Astrocyte of the spinal cord (primary cell): ENCODE measurements at places on chromosomes 2 and 18.
A peak's percentile ranks its signal among the peaks of the same experiment; 100 is the strongest.

GRCh38 chr18:68461481-68462018 is 253.4 kb downstream of the TMX3 start:
- no peak for DNase-seq

DNA sequence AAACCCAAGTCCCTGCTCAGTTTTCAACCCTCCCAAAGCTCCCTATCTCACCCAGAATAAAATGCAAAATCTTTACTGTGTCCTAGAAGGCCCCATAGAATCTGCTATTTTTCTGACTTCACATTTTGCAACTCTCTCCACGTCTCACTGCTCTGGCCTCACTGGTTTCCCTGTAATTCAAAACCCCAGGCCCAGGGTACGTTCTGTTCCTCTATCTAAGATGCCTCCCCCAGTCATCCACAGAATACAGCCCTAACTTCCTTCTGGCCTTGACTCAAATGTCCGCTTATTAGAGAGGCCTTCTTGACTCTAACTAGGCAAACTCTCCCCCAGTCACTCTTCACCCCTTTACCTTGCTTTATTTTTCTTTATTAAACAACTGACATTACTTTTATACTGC is 42.0 kb downstream of the FAM161A start:
- DNase-seq, result no peak

DNA sequence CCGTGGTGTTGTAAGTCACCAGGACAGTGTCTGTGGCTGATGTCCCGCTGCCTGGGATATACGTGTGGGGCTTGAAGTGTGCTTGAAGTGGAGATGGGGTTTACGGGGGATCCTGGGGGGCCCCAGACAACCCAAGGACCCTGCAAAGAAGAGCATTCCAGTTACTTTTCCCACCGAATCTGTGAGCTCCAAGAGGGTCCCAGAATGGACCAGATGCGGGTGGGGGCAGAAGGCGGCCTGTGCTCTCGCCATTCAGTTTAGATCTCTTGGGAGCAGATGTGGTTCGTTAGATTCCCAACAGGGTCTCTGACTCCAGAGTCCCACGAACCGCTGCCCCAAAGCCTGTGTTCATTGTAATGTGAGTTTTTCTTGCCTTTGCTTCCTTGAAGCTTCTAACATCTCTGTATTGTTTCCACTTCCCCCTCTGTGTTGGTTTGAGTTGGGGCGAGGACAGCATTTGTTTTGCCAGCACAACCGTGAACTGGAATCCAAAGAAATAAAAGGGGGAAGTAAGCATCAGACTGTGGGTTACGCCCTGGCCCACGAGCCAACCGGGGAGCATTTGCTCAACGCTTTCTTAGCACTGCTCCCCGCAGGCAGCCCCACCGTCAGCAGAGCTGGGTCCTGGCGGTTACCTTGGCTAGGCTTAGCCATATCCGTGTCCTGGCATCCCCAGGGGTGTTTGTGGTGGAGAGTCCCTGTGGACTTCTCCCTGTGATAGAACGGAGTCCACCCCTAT is 92.1 kb downstream of the SH3BP4 start:
- DNase-seq, result no peak

DNA sequence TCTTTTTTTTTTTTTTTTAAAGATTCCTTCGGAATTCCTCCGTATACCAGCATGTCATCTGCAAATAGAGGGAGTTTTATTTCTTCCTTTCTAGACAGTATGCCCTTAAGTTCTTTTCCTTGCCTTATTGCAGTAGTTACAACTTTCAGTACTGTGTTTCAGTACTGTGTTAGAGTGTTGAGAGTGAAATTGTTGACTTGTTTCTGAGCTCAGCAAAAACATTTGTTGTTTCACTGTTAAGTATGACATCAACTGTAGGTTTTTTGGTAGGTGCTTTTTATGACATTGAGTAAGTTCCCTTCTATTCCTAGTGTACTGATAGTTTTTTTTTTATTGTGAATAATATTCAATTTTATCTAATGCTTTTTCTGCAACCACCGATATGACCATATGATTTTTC is 43.9 kb downstream of the ACVR2A start:
- DNase-seq, result no peak

- DNase-seq, result no peak
These were observed 3.5 kb downstream of the PER2 start for GRCh38 chr2:238284802-238285515.

DNA sequence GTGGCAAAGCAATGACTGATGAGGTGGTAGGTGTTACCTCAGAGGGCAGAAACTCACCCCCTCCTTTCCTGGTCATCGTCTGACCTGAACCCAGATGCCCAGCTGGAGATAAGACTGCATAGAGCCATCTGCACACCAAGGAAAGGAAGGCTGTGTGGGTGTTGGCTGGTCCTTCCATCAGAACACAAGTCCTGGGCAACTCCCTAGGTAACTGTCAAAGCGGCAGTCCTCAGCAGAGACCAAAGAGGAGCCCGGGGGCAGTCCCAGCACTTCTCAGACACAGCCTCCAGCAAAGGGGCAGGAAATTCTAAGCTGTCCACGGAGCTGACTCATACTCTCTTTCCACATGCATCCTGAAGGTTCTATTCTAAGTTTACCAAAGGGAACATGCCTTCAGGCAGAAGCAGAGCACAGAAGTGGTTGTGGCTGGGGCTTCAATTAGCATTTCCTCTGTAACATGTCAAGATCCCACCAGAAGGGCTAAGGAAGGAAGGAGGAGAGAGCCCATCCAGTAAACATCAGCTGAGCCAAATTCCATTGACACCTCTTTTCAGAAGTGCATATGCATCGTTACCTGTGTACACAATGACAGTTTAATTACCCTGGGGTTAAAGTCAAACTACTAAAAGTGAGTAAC is 54.7 kb downstream of the SPRED2 start:
- peak; percentile 75 for DNase-seq

GRCh38 chr2:26870585-26871095 is 22.7 kb downstream of the DPYSL5 start:
- no peak for DNase-seq

- no peak for DNase-seq
These were observed 1105.8 kb upstream of the NXPH2 start for GRCh38 chr2:139885921-139886498.

DNA sequence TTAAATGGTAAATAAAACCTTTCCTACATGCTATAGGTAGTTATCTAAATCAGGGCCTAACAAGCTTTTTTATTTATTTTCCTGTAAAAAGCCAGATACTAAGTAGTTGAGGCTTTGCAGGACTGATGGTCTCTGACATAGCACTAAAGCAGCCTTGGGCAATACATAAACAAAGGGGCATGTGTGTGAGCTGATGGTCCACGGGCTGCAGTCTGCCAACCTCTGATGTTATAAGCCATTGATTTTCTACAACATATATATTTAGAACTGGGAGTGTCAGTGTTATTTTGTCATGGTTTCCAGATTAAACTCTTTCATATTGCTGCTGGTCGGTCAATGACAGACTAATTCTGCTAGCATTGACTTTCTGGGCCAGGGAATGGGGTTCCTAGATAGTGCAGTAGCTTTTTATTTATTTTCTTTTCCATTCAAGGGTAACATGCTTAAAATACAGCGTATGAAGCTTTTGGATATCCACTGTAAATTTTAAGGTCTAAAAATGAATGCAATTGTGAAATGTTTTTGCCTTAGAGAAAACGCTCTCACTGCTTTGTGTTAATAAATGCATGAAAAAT is 134.0 kb downstream of the NEDD4L start:
- no peak for DNase-seq

GRCh38 chr2:126826491-126826890 is 72.2 kb upstream of the TEX51 start:
- DNase-seq, result no peak

GRCh38 chr18:2402084-2402483 is 169.2 kb downstream of the METTL4 start:
- DNase-seq, result peak; percentile 51

GRCh38 chr2:207115715-207116364 is 49.9 kb downstream of the KLF7 start:
- peak; percentile 31 for DNase-seq

DNA sequence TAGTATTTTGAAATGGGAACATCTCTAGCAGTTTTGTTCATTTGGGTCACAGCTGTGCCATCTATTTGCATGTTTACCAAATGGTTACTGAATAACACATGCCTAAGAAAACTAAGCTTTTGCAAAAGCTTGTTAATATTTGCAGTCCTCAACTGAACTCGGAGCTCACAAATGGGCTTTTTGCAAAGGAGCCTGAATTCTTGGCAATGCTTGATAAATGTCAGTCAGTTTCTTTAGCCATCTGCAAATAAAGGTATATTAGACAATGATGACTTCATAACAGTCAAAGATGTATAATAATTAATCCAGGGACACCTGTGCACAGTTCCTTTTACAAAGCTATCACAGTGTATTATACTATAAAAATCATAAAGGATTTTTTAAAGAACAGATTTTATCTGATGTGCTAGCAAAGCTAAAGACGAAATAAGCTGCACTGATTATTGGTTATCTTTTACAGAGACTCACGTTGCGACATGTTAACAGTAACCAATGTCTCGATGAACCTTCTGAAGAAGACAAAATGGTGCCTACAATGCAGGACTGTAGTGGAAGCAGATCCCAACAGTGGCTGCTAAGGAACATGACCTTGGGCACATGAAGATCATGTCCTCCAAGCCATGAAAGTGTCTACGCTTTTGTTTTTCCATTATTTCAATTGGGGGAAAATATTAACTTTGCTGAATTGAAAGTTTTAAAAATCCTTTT is 248.4 kb upstream of the KCNJ3 start:
- DNase-seq, result no peak

- peak; percentile 1 for DNase-seq
These were observed 185.5 kb downstream of the CCDC85A start for GRCh38 chr2:56369316-56369715.

GRCh38 chr2:130806370-130806769 is 30.3 kb upstream of the ARHGEF4 start:
- DNase-seq, result no peak

DNA sequence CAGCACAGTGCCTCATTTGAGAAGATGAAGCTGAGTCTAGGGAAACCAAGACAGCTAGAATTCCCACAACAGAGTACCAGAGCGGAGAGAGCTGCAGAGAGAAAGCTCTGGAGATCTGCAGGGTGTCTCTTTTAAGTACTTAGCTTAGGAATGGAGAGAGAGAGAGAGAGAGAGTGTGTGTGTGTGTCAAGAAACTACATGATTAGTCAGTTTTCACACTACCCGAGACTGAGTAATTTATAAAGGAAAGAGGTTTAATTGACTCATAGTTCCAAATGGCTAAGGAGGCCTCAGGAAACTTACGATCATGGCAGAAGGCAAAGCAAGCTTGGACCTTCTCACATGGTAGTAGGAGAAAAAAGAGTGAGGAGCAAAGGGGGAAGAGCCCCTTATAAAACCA is 64.0 kb downstream of the HIBCH start:
- no peak for DNase-seq

GRCh38 chr2:44360749-44361329 is 455 bp downstream of the PREPL start:
- no peak for DNase-seq

GRCh38 chr2:33312355-33312754 is 164.1 kb upstream of the RASGRP3 start:
- DNase-seq, result no peak

- no peak for DNase-seq
These were observed 20.4 kb downstream of the UBXN4 start for GRCh38 chr2:135762022-135762421.

DNA sequence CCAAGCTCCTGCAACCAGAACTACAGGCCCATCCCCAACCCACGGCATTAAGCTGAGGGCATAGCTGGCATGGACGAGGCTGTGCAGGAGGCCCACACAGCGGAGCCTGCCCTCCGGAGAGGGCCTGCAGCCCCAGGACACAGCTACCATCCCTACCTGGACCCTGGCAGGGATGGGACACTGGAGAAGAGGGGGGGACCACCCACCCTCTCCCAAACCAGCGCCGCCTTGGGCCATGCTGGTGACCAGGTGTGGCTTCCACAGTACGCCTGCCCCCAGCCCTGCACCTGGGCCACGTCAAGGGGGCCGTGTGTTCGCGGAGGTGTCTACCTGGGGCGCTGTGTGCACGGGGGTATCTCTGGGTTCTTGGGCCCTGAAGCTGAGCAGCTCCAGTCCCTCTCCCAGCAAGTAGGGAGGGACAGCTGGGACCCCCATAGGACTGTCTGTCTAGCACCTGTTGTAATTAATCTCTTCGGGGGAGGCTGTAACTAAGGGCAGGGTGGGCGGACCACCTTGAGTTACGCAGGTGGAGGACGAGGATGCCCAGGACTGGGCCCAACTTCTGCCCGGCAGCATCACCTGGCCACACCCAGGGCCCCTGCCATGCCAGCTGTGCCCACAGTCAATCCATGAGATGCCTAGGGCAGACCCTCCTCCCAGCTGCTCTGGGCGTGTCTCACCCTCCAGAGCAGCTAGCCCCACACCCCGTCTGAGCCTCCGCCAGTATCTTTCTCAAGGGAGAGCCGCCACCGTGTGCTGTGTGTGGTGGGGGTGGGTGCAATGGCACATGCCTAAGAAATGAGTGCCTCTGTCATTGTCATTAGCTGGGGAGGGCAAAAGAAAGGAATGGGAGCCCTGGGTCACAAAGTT is 18.3 kb downstream of the HS6ST1 start:
- DNase-seq, result no peak

GRCh38 chr2:15096873-15097272 is 464.3 kb downstream of the NBAS start:
- no peak for DNase-seq

GRCh38 chr2:221502270-221503010 is 69.7 kb downstream of the EPHA4 start:
- DNase-seq, result peak; percentile 70

- peak; percentile 64 for DNase-seq
These were observed 28.6 kb upstream of the PPP4R1 start for GRCh38 chr18:9642799-9643462.

GRCh38 chr2:113056521-113056920 is 2.5 kb upstream of the IL36RN start:
- no peak for DNase-seq

DNA sequence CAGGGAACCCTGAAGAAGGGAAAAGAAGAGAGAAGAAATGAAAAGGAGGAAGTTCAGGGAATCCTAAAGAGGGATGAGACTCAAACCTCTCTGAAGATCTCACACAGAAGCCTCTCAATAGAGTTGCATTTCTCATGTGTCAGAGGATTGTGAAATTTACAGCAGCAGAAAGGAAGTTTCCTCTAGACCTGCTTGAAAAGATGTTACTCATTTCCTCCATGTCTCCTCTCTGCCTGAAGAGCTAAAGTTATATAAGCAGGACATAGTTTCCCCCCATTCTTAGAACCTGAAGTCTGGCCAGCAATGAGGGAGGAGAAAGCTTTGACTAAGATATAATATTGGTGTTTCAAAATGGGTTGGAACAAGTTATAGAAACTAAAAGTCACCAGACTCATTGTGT is 1155.6 kb downstream of the LRP1B start:
- DNase-seq, result no peak

DNA sequence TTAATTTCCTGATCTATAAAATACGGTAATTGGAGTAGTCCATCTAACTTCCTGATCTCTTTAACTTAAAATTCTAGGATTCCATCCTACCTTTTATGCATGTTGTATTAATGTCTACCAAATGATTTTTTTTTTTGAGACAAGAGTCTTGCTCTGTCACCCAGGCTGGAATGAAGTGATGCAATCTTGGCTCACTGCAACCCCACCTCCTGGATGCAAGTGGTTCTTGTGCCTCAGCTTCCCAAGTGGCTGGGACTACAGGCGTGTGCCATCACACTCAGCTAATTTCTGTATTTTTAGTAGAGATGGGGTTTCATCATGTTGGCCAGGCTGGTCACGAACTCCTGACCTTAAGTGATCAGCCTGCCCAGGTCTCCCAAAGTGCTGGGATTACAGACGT is 47.8 kb downstream of the CFAP36 start:
- DNase-seq, result no peak

GRCh38 chr2:78766459-78766858 is 259.0 kb upstream of the REG3G start:
- DNase-seq, result no peak
